ENCODE measurements at places on chromosomes 3 and 15.

- DNase-seq = no peak
Observed at GRCh38 chr3:158912621-158913020, 110.8 kb downstream of the MFSD1 start.

DNA sequence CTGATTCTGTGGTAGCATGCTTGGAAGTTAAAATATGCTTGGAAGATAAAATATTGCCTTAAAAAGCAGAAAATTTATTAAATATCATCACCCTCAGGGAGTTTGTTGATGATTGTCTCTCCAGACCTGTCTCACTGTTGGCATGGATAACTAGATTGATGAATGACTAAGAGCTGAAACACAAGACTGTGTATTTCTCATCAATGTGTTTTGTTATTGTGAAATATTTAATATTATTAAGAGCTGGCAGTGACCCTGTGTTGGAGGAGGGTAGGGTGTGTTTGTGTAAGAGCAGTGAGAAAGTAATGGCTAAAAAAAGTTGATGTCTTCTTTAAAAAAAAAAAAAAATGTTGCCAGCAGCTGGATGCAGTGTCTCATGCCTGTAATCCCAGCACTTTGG, 82.2 kb downstream of the ITPR1 start:
- no peak for DNase-seq

DNA sequence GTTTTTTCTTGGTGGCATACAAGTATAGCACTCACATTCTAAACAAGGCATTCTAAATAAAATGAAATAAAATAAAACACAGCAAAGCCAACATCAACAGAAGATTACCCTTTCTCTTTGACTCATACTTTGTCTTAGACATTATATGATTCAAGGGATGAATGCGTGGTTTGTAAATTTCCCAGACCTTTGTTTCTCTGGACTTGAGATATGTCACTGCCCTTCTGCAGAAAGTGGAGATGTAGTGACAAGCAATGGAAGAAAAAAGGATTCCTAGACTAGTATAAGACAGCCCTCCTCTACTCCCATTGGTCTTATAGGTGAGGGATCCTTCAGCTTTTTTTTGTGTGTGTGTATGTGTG, 22.4 kb downstream of the NANOGP8 start:
- no peak for DNase-seq

- no peak for DNase-seq
Observed at GRCh38 chr3:46095307-46095706, 68.0 kb upstream of the XCR1 start.

GRCh38 chr3:142273501-142273900, 48.1 kb upstream of the GK5 start:
- DNase-seq = peak; percentile 72

- DNase-seq = no peak
Observed at GRCh38 chr3:41265011-41265545, 65.8 kb downstream of the CTNNB1 start.

GRCh38 chr15:28100516-28101195, 1.5 kb upstream of the OCA2 start:
- no peak for DNase-seq

GRCh38 chr15:60423537-60423936, 25.8 kb upstream of the ANXA2 start:
- peak; percentile 71 for DNase-seq

DNA sequence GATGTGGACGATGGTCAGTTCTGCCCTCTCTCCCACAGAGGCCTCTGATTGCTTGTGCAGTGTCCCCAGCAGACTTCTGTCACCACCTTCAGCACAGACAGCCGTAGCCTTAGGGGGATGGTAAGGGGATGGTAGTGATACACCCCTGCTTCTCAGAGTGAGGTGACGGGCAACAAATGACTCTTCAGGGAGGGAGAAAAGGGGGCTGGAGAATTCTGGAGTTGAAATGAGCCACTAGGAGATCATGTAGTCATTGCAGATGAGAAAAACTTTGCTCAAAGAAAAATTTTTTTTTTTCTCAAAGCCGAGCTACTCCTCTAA, 29.6 kb upstream of the TIMP4 start:
- no peak for DNase-seq

GRCh38 chr15:64466408-64467141, 6.2 kb downstream of the ZNF609 start:
- peak; percentile 9 for DNase-seq

DNA sequence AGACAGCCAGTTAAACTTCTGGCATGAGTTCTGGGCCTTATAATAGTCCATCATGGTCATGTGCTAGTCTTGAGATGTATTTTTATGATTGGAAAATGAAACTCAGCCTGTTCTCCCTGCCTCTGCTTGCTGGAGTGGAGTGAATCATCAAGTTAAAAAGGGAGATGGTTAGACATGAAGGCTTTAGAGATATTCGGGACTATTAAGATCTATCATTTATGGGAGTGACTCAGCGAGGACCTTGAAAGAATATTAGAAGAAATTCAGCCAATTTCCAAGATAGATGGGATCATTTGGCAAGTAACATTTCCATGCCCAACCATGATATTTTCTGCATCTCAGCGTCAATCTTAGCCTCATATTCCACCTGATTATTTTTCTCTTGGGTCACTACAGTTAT, 79.8 kb downstream of the AGBL1 start:
- peak; percentile 14 for DNase-seq

DNA sequence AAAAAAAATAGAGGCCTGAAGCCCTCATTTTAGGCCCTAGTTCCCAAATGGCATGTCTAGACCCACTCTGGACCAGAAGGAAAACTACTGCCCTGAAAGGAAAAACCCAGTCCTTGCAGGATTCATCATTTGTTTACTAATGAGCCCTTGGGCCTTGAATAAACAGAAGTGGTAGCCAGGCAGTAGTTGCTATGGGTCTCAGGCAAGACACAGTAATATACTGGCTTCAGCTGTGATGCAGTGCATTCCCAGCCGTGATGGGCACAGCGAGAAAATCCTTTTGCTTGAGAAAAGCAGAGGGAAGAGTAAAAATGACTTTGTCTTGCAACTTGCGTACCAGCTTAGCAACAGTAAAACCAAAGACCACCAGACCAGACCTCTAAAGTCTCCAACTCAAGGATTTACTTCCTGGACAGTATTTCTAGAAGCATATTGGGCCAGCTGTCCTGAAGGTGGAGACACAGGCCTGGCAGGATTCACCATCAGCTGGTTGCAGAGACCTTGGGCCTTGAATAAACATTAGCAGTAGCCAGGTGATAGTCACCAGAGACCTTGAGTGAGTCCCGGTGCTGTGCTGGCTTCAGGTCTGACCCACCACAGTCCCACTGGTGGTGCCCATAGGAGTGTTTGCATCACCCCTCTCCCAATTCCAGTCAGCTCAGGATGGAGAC, 208.3 kb upstream of the SLITRK3 start:
- DNase-seq = no peak

DNA sequence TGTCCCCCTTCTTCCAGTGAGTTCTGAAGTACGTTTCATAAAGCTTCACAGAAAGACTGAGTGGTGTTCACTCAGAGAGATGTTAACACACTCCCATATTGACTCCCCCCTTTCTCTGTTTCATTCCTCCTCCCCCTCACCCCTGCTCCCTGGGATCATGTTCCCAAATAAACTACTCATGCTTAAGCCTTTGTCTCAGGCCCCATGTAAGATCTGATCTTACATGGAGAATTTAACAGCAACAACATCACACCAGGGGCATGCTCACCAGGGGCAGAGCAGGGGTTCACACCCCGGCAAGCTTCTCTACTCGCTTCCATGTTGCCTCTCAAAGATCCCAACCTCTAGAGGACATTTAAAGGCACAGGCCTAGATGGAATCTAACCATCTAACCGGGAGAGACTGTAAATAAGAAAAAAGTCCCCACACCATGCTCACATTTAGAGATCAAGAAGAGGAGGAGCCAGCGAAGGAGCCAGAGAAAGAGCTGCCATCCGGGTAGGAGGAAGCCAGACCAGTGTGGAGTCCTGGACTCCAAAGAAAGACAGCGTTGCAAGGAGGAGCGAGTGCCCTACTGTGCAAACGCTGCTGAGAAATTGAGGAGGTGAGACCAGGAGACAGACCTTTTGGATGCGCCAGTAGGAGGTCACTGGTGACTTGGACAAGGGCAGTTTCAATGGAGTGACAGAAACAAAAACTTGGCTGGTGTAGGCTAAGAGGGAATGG, 21.4 kb upstream of the SRP14 start:
- DNase-seq = no peak

DNA sequence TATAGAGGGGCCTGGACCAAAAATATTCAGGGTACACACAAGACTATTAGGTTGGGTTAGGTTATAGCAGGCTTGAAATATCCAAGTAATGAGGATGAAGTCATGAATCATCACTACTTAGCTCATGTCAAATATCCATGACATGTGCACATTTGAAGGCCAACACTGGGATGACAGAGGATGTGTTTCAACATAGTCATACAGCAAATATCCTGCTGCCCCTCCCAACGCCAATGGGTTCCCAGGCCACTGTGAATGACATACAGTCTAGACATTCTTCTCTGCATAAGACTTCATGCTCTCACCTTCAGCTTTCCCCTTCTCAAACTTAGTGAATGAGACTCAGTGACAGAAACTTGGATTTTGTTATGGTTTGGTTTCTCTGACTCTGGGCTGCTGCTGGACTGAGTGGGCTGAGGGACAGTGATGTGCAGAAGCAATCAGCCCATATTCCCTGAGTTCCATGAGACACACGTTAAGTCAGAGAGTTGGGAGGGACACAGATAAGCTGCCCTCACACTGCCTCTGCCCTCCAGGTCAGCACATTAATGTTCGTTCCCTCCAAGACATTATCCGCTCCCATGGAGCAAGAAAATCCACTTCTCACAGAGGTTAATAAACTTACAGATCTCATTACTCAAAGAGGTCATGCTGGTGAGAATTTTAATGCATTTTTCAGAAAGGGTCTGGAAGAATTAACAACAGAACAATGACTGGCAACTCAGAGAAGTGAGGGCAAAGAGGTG, 15.4 kb downstream of the HOMER2 start:
- no peak for DNase-seq

GRCh38 chr15:84761607-84762131, 13.3 kb downstream of the ZNF592 start:
- DNase-seq = no peak

- DNase-seq = no peak
Observed at GRCh38 chr3:112974894-112975293, at the start of gene CD200R1. TSS of gene CD200R1 (minus strand) at chr3:112975103. CDS start at chr3:112974857, 246 bp downstream.

DNA sequence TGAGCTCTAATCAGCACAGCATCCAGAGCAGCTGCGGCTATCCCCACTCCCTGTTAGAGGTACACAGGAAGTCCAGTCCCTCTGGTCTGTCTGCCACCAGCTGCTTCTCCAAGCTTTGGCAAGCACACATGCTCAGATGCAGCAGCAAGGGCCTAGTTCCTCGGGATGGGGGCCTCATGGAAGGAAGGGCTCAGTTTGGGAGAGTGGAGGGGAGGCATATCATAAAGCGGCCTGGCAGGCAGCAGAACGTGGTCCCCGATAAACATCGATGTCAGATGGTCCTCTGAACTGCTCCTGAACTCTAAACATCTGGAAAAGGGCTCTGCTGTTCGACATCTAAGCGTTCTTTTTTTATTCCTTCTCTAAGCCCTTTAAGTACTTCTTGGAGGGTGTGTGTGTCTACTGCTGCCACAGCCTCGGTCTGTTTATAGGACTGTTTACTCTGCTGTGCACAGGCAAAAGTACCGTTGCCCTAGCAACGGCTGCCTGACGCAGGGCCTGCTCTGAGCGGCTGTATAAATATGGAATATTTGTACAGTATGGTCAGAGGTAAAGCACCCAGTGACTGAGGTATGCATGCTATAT, 74.6 kb downstream of the PRICKLE2 start:
- no peak for DNase-seq

DNA sequence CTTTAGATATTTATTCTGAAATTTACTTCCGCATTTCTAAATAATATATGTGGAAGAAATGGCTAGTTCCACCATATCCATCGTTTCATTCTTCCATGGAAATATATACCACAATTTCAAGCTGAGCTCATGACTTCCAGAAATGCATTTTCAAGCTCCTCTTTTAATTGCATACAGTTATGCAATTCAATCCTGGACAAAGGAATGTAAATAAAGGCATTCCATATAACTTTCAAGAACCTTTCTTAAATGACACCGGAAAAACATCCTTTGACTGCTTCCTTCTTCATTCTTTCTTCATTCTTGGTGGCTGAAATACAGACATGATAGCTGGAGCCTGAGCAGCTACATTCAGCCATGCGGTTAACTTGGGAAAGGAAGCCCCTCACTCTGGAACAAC, 185.2 kb upstream of the GADL1 start:
- DNase-seq = no peak

GRCh38 chr15:95884276-95884675, 446.2 kb upstream of the NR2F2 start:
- DNase-seq = no peak

GRCh38 chr3:171204942-171205341, 178.4 kb upstream of the SLC2A2 start:
- no peak for DNase-seq

DNA sequence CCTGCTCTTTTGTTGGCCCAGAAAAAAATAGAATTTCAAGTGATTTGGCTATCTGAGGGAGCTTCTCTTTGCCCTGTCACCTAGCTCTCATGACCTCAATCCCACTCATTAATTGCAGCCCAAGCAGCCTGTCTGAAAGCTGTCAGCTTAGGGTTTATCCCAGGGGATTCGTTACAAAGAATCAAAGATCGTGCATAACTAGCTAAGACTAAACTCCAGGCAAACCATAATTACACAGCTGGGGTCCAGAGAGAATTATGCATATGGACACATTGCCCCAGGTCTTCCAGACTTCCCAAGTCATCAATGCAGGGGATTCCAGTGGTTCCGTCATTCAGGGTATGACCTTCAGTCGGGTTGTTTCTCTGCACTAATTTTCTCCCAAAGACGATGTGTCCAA, 91.6 kb upstream of the CBLB start:
- DNase-seq = no peak

DNA sequence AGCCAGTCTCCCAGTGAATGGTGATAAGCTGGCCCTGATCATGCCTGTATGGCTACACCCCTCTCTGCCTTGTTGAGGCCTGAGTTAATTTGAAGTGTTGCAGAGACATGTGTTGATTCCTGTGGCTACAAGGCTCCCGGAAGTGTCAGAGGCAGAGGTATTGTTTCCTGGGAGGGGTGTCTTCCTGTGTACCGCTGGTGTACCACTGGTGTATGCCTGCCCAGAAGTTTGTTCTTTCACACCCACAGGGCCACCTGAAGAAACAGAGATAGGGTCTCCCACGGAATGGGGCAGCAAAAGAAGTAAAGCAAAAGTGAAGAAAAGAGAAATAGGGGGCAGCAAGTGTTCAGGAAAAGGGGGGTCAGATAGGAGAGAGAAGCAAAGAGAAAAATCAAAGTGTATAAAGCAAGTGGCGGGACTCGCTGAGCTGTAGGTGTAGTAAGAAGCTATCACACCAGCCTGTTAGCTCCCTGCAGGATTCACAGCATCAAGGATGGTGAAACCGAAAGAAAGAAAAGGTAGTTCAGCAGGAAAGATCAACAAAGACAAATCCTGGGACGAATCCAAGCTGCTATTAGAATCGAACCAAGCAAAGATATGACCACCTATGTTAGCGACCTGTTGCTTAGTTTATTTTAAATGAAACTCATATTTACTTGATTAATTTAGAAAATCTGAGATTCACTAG, 36.6 kb upstream of the CD47 start:
- DNase-seq = no peak

DNA sequence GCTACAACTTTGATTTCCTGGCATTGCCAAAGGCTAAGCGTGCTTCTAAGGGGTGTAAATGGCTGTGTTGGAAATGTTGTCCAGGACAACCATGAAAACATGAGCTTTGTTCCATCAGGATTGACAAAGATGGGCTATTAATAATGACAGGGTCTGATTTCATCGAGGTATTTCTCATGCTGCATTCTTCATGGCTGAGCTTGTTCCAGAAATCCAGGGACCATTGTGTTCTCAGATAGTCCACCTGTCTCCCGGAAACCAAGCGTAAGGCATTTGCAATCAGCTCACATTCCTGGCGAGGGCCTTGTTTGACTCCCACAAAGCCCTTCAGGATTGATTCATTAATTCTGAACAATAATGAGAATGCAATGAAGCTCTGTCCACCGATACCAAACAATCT, 111.3 kb downstream of the CD47 start:
- no peak for DNase-seq

All from SK-MEL-5 (cell line).